ENCODE measurements at places on chromosomes 16 and 17. TPM values are rescaled to one million over a fixed set of nuclear protein-coding genes. Genes with fewer than 3 reads are reported as not detected.
A peak's percentile ranks its signal among the peaks of the same experiment; 100 is the strongest.

- no peak for DNase-seq
Measured at GRCh38 chr16:57637965-57638364, 9.5 kb downstream of the ADGRG1 start.

DNA sequence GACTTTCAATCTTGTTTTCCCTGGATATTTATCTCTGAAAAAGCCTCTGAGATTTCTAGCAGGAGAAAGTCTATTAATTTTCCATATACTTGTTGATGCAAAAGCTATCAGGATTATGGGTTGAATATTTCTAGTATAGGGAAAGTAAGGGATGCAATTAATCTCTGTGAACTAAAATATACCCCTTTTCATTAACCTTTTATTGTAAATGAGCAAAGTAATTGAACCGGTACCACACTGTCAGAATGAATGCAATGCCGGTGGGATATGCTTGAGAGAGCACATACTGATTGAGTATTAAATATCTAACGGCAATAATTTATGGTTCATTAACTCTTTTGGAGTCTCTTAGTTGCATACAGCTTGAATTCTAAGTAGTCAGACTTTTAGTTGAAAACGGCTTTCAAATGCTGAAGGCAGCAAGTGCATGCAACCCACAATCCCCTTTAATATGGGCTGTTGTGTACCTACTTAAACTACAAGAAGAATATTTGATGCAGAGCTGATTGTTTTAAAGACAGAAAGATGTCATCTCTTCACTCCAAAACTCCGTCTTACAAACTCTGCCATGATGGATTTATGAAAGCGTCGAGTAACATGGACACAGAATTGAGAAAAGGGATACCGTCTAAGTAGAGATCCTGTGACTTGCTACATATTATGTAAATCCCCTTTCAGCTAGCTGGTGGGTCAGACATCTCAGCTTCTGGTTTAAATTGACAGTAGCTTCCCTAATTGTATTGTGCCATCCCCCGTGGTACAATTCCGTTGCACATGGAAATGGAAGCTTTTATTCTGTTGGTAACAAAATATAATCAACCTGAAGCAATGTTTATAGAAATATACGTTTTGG lies 141.3 kb upstream of the CDH8 start:
- DNase-seq, result no peak

DNA sequence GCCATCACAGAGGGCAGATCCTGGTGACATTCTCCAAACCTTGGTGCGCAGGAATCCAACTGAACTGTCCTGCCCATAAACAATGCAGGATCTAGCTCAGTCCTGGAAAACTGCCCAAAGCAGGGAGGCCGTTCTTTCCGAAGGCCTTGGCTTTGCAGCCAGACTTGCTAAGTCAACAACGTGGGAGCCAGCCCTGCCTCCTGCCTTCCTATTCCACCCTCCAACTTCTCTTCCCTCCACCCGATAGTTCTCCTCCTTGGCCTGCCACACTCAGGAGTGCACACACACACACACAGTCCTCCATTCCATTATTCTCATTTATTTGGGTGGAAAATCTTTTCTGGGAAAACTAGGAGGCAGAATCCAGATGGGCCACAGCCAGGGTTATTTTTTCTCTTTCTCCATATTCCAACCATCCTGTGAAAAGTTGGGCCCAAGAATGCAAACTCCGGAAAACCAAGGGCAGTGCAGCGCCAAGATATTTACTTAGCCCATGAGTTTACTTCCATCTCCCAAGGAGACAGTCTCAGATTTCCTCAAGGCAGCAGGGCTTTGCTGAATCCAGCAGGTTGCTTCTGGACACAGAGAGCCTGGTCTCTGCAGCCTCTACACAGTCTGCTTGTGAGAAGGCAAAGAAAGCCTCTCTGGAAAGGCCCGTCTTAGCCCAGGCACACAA lies 15.8 kb downstream of the COPRS start:
- DNase-seq, result no peak

GRCh38 chr17:43868226-43868994 lies 21.4 kb downstream of the CD300LG start:
- DNase-seq, result no peak

GRCh38 chr17:79046916-79047280 lies 22.9 kb downstream of the C1QTNF1 start:
- no peak for DNase-seq

DNA sequence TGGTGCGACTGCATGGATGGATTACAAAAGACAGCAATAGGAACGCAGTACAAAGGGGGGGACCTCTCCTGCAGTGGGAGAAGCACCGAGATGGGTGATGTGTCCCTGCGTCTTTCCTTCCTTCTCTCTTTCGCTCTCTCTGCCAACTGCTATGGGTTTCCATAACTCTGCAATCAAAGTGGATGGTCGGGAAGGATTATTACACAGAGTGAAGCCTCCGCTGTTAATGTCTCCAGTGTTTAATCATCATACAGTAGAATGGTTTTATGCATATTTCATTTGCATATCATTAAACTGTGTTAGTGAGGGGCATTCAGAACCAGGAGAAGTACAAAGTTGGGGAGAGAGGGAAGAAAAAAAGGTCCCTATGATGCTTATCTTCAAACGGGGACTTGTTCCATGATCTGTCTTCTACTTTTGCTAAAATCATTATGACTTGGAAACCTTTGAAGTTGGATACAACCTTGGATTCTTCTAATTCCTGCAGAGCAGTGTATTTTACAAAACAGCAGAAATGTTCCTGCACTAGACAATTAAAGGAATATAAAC lies 255.9 kb upstream of the PMFBP1 start:
- no peak for DNase-seq

DNA sequence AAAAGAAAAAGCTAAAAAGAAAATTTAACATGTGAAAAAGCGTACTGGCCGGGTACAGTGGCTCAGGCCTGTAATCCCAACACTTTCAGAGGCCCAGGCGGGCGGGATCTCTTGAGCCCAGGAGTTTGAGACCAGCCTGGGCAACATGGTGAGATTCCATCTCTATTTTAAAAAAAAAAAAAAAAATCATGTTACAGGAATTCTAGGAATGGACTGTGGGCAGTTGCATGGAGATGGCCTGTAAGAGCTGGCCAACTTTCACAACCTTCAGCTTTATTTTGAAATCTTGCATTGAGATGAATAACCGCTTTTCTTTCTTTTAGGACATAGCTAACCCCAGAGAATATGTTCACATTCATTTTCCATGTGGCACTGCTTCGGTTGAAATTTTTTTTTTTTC lies 8.2 kb upstream of the CIAO3 start:
- DNase-seq, result no peak

- DNase-seq, result no peak
Measured at GRCh38 chr17:81093619-81094508, 58.9 kb downstream of the BAIAP2 start.

DNA sequence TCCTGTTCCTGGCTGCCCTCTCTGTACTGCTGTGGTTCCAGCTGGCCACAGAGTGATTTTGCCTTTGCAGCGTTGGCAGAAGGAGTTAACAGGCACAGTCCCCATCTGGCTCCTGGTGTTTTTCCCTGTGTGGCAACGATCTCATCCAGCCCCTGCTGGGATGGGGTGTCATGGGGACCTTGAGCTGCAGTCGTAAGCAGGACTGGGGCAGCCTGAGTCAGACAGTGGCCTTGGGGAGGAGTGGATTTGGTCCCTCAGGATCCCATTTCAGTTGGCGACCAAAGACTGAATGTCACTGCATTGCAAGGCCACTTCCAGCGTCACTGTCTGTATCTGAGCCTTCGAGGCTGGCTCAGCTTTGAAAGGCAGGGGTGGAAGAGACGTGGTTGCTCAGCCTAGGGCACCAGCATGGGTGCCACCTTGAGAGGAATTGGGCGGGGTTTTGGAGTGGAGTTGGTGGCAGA lies 11.9 kb downstream of the TMEM94 start:
- no peak for DNase-seq

GRCh38 chr17:2562162-2562858 lies 31.1 kb upstream of the PAFAH1B1 start:
- no peak for DNase-seq

GRCh38 chr17:40550608-40551007 lies 14.7 kb downstream of the CCR7 start:
- DNase-seq, result no peak

DNA sequence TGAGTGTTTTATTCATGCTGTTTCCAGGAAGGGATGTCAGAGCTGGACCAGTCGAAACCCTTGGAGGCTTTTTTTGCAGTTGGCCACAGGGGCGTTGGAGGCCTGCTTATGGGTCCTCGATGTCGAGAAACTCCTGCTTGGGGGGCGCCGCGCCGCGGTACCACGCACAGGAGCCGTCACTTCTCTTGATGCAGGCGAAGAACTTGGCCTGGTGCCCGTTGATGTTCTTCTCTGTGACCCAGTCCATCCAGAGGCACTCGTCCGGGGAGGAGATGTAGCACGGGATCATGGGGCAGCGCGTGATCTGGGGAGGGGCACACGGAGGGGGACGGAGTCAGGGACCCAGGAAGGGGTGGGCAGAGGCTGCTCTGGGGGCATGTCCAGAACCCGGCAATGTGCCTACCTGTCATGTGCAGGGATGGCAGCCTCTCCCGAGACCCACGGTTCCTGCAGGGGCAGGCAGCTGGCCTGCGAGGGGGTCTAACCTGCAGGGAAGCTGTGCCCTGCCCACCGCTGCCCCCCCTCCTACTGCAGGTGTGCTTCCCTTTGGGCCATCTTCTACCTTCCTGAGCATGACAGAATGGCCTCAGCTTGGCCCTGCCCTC lies 15.0 kb upstream of the USP36 start:
- no peak for DNase-seq

- no peak for DNase-seq
Measured at GRCh38 chr17:65626451-65626850, 65.0 kb upstream of the AXIN2 start.

- DNase-seq, result no peak
Measured at GRCh38 chr17:41773731-41774193, 12.7 kb downstream of the JUP start.

GRCh38 chr16:58021661-58022551 lies 3.6 kb upstream of the MMP15 start:
- DNase-seq, result no peak

DNA sequence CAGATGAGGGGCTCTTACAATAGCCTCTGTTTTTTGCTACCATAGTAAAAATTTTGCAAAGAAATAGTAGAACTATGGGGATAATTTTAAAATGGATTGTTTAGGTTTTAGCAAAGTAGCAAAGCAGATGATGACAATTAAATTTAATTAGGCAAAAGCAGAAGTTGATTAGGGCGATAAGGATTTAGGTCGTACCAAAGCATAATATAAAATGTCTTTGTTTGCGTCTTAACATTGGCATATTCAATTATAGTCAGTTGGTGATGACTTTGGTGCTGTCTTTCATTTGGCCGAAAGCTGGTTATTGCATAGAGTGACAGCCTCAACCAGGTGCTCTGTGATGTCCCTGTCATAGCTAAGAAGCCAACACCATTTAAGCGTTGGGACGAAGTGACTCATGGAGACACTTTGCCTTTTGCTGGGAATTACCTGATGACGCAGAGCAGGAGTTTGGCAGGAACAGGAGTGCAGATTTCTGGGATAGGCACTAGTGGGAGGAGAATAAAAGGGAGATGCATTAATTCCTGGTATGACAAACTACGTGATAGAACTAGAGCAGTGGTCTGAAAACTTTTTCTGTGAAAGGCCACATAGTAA lies 38.3 kb downstream of the MAP2K6 start:
- DNase-seq, result no peak

DNA sequence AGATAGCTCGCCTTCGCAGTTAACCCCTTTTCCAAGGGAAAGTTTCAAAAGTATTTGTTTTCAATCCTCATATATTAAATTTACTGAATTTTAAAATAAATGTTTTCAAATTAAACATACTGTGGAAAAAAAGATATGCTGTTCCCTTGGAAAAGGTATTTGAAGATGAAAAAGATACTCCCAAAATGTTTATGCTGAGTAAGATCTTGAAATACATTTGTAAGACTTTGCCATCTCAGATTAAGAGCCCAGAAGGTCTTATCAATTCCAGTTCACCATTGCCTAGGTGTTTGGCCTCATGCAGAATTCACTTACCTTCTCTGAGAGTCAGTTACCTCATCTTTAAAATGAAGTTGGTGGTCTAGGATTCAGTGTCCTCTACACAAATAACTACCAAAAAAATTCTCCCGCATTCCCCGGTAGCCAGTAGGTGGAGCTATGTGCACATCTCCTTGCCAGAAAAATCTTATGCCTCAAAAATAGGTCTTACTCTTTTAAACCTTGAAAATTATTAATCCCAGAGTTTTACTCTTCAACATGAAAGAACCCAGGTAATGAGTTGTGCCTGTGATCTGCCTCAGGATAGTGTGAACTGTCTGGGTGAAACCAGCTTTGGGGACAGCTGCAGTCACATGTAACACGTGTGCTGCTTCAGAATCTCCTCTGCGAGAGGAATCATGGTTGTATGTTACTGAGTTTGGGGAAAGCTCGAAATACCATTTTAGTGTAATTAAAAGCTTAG lies 178.3 kb downstream of the MRTFB start:
- DNase-seq, result peak; percentile 12

GRCh38 chr17:50986989-50987660 lies 121.0 kb upstream of the TOB1 start:
- DNase-seq, result no peak

GRCh38 chr17:8552577-8553320 lies 77.8 kb downstream of the MYH10 start:
- DNase-seq, result no peak

GRCh38 chr17:9238340-9239245 lies 217.3 kb downstream of the NTN1 start:
- no peak for DNase-seq

DNA sequence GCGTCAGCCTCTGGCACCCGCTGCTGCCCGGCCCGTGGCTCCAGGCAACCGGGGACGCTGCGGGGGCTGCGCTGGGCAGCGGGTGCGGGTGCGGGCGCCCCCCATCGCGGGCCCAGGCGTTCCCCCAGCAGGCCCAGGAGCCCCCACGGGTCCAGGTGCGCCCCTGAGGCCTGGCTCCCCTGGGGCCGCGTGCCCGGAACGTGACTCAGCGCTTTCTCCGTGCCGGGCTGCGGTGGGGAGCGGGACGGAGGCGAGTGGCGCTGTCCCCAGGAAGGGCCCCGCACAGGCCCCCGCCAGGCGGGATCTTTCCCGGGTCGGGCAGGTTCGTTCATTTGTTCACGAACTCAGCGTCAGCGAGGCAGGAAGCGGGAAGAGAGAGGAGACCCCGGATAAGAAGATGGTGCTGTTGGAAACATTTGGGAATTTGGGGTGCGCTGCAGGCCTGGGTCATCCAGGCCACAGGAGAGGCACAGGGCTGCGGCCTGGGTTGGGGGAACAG lies 18.4 kb upstream of the EXOC7 start:
- DNase-seq, result peak; percentile 26

- DNase-seq, result no peak
Measured at GRCh38 chr17:11495613-11496012, 102.7 kb upstream of the DNAH9 start.

- no peak for DNase-seq
Measured at GRCh38 chr16:25716186-25716585, 24.4 kb downstream of the HS3ST4 start.

GRCh38 chr17:57645950-57646665 lies 99.0 kb downstream of the CCDC182 start:
- DNase-seq, result no peak

ANKRD40CL gene
- not detected for total RNA-seq

IL17C gene
- total RNA-seq, result 0.22 TPM

SLC39A11 gene
- total RNA-seq, result 17.2 TPM

ADORA2B gene
- 0.95 TPM for total RNA-seq

BRIP1 gene
- 11.7 TPM for total RNA-seq

PIPOX gene
- 1.8 TPM for total RNA-seq

RMI2 gene
- total RNA-seq, result 37.0 TPM

ITGAX gene
- 2.7 TPM for total RNA-seq

TMEM95 gene
- not detected for total RNA-seq

PRR35 gene
- not detected for total RNA-seq

HID1 gene
- 2.3 TPM for total RNA-seq

SDR42E1 gene
- total RNA-seq, result 11.9 TPM

TVP23A gene
- not detected for total RNA-seq

NOD2 gene
- 1.8 TPM for total RNA-seq

ACAP1 gene
- 216 TPM for total RNA-seq
